IPS DF 6.9 (cell line): ENCODE measurements at places on chromosomes 6 and 20.

DNA sequence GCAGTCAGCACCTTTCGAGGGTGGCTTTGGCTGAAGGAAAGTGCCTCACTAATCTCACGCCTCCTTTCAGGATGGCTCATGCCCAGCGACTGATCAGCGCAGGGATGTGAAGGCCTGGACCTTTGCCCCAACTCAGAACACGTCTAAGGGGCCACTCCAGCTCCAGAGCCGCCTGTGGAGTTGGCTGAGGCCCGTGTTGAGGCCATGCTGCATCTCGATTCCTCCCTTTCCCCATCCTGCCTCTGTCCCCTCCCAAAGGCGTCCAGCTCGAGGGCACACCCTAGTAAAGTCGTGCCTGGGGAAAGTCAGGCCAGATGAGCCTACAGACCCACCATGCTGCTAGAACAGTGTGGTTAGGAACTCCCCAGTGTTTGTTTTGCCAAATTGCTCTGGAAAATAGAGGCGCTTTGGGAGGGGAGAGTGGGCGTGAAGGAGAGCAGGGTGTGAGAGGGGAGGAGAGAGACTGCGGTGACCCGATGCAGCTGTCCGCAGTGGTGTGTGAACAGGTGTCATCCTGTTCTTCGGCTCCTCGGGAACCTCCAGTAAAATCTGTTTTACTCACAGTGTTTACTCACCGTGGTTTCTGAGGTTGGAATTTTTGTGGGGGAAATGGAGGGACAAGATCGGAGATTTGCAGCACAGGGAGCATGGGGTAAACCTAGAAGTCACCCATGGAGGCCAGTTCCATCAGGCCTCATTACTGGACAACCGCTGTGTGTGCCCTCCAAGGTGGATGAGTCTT lies 85.0 kb upstream of the PMEPA1 start:
- DNase-seq: no peak
- H3K27ac ChIP-seq: no peak overlapping the region
- no peaks in the 10 kb centered on the region for H3K4me1 ChIP-seq
- no peaks in the 10 kb centered on the region for H3K36me3 ChIP-seq

DNA sequence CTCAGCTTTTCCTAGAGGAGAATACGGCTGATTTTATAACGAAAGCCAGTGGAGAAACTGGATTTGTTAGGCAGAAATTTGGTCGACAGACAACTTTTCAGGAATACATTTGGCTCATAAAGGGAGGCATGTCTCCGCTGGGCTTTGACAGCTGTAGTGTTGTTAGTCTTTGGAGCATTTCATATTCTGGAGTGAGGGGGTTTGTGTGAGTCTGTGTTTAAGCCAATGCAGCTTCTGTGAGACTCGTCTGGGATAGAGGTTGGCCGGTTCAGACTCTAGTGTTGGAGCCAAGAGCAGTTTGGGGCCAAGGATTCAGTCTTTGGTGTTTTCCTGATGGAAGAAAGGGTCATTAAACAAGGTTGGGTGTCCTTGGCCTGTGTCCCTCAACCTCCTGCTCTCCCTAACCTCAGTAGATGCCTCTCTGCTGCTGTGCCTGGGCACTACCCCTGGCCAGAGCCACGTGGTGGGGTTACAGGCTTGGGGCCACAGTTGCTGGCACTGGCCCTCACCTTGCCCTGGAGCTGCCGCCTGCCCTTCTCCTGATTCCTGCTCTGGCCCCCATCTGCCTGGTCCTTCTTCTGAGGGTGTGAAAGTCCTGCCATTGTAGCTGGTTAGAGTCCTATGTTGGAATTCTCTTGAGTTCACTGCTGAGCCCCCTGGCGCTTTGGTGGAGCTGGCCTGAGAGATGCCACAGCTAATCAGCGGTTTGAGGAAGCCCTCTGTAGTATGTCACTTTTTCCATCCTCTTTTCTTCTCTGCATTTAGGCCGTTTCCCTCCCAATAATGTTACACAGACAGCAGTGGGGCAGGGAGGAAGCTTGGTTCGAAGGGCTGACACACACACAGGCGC lies 6.9 kb downstream of the PTK7 start:
- no peak for DNase-seq
- H3K4me3 ChIP-seq: no peak overlapping the region
- no peak overlapping the region for H3K27ac ChIP-seq
- H3K27me3 ChIP-seq: no peaks in the 10 kb centered on the region
- peaks cover 1% of the 10 kb centered on the region; the same call in 1 of the 2 replicates for H3K4me1 ChIP-seq

- H3K4me3 ChIP-seq: no peak overlapping the region
- H3K27me3 ChIP-seq: no peaks in the 10 kb centered on the region
- H3K4me1 ChIP-seq: peaks cover 6% of the 10 kb centered on the region; the same call in 1 of the 2 replicates
- H3K36me3 ChIP-seq: no peaks in the 10 kb centered on the region
- DNase-seq: no peak
Measured at GRCh38 chr6:33868141-33868540, 64.3 kb upstream of the MLN start.

- DNase-seq: no peak
- no peak overlapping the region for H3K4me3 ChIP-seq
- peaks cover 2% of the 10 kb centered on the region; the same call in 1 of the 2 replicates for H3K4me1 ChIP-seq
- H3K27me3 ChIP-seq: no peaks in the 10 kb centered on the region
- H3K27ac ChIP-seq: no peak overlapping the region
Measured at GRCh38 chr20:46267108-46268105, 40.9 kb downstream of the CDH22 start.

DNA sequence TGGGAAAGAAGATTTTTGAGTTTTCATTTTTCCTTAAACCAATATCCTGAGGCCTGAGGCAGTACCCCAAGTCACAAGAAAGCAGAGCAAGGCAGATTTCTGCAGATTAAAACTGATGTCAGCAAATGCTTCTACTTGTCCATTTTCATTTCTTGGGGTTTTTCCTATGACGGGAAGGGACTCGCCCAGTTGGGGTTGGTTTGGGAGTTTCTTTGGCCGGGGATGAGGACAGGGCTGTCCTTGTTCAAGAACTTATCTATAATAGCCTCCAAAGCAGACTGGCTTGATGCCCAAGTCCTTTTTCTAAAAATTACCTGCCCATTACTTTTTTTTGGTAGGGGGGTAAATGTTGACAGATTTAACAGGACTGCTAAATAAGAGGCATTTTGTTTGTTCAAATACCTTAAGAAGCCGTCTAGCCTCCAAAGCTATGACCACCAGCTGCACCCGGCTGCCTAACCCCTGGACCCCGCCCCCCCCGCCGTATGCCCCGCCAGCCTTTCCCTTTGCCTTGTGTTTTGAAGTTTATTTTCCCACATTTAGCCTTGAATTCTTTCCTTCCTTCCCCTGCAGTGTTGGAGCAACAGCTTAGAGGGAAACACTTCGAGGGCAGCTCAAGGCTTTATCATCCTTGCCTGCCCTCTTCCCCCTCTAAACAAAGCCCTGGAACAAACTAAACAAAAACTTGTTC lies 2.5 kb downstream of the KCNK5 start:
- no peaks in the 10 kb centered on the region for H3K27me3 ChIP-seq
- H3K36me3 ChIP-seq: no peaks in the 10 kb centered on the region
- DNase-seq: no peak
- H3K4me3 ChIP-seq: no peak overlapping the region

- no peak for DNase-seq
- H3K27ac ChIP-seq: no peak overlapping the region
- H3K36me3 ChIP-seq: no peaks in the 10 kb centered on the region
- no peaks in the 10 kb centered on the region for H3K27me3 ChIP-seq
- H3K4me3 ChIP-seq: no peak overlapping the region
- no peaks in the 10 kb centered on the region for H3K4me1 ChIP-seq
Measured at GRCh38 chr20:53319716-53320115, 273.9 kb downstream of the ZNF217 start.

GRCh38 chr6:99185525-99185924 lies 163.9 kb downstream of the FAXC start:
- no peak overlapping the region for H3K4me3 ChIP-seq
- no peak for DNase-seq
- no peaks in the 10 kb centered on the region for H3K27me3 ChIP-seq
- H3K36me3 ChIP-seq: no peaks in the 10 kb centered on the region

DNA sequence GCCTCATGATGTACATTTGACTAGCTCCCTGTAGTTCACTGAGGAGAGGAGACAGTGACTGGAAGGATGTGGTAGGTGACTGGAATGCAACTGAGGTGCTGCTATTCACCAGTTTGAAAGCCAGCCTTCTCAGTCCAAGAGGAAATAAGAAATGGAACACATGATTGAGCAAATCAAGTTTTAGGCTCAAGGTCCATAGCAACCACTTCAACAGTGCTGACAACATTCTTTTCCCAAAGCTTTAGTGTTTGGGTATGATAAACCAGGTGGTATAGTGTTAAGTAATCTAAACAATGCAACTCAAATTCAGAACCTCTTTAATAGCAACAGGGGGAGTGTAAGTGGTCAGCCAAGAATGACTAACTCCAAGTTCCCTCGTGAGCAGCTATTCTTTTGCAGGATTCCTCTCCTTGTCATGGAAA lies 9.2 kb downstream of the ZHX3 start:
- H3K36me3 ChIP-seq: no peaks in the 10 kb centered on the region
- H3K4me1 ChIP-seq: peaks cover 1% of the 10 kb centered on the region; the same call in 1 of the 2 replicates
- H3K27ac ChIP-seq: no peak overlapping the region
- H3K27me3 ChIP-seq: no peaks in the 10 kb centered on the region; the same call in 1 of the 2 replicates
- DNase-seq: no peak

DNA sequence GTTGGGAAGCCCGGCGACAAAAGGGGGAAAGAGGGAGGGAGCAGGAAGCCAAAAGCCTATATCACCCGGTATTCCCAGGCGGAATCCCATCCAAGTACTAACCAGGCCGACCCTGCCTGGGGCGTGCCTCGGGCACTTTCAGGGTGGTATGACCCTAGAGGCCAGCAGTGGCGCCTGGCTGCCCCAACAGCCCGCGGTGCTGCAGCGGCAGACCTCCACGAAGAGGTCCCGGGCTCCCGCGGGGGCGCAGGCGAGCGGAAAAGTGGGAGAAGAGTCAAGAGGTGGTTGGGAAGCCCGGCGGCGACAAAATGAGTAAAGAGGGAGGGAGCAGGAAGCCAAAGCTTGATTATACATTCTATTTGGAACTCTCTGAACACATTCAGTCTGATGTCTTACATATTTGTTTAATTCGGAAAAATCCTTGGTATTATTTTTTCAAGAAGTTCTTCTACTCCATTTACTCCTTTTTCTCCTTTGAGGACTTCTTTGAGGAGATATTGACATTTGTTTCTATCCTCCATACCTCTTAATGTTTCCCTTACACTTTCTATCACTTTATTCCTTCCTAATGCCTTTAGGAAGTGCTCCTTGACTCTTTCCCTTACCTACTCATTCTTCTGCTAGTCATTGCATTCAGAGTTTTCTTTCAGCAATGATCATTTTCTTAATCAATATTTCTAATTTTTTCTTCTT lies 11.5 kb downstream of the TREML4 start:
- H3K4me1 ChIP-seq: no peaks in the 10 kb centered on the region; the same call in 1 of the 2 replicates
- no peaks in the 10 kb centered on the region for H3K36me3 ChIP-seq
- H3K27ac ChIP-seq: no peak overlapping the region
- DNase-seq: no peak

- no peak overlapping the region for H3K27ac ChIP-seq
- no peak overlapping the region for H3K4me3 ChIP-seq
Measured at GRCh38 chr6:169157197-169158148, 96.2 kb downstream of the THBS2 start.

DNA sequence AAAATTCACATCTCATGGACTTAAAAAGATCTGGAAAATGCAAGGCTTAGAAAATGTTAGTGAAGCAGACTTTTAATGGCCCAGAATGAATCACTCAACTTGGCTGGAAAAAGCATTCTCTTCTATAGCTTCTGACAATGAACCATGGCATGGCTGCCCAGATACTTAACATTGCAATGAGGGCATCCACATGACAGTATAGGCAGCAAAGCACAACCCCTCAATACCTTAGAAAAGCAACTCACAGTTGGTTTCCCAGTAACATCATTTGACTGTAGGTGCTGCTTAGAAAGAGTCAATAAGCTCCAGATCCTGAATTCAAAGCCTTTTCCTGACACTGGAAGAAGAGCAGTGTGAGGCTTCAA lies 155.8 kb downstream of the EYA4 start:
- H3K27me3 ChIP-seq: no peaks in the 10 kb centered on the region
- no peak overlapping the region for H3K27ac ChIP-seq
- no peaks in the 10 kb centered on the region for H3K4me1 ChIP-seq
- DNase-seq: no peak
- no peak overlapping the region for H3K4me3 ChIP-seq
- H3K36me3 ChIP-seq: no peaks in the 10 kb centered on the region

DNA sequence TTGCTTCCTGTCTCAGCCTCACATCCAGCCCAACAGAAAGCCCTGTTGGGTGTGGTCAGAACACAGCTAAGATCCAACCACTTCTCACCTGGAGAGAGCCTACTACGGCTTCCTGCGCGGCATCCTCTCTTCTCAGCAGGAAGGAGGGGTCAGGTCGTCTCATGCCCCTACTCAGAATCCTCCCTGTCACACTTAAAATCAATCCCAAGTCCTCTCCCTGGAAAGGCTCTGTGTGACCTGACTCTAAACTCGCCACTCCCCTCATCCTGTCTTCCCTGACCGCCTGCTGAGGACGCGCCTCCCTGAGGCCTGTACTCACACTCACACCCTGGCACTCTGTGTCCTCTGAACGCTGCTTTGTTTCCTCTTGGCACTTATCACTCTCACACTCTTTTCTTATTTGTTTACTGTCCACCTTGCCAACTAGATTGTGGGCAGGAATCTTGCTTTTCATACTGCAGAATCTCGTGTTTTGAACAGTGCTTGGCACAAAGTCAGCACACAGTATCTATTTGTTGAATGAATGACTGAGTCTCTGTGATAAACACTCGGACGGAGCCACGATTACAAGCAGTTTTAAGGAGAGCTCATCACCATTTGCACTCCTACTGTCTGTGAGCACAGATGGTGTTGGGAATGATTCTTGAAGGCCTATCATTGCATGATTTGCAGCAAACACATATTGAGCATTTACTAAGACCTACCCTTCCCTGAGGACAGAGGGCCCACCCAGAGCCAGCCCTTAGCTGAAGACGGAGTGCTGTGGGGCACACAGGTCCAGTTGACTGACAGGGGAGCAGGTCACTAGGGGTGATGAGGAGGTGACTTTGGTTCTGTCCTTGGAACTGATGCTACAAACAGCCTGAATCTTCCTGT lies 18.7 kb downstream of the RAB5IF start:
- H3K36me3 ChIP-seq: no peaks in the 10 kb centered on the region
- no peak overlapping the region for H3K4me3 ChIP-seq
- no peaks in the 10 kb centered on the region for H3K27me3 ChIP-seq
- H3K4me1 ChIP-seq: no peaks in the 10 kb centered on the region
- DNase-seq: no peak

DNA sequence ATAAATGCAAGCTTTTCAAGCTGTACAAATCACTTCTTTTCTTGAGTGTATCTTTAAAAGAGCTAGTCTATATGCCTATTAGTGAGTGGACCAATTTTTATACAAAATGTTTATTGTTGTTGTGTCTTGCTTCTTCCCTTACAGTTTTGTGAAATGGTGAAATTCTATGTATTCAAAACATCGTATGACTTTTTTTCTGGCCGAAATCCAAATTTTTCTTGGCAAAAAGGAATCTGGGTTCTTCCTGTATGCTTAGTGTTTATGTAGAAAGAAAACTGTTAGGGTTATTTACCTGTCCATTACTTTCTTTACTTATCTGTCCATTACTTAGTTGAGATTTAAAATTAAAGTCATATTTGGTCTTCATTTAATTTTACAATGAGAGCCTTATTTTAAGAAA lies 153.9 kb downstream of the MMS22L start:
- H3K4me1 ChIP-seq: no peaks in the 10 kb centered on the region
- no peak overlapping the region for H3K4me3 ChIP-seq
- H3K36me3 ChIP-seq: no peaks in the 10 kb centered on the region
- no peak for DNase-seq
- H3K27me3 ChIP-seq: no peaks in the 10 kb centered on the region

GRCh38 chr6:77450924-77451323 lies 12.4 kb downstream of the HTR1B start:
- H3K27ac ChIP-seq: no peak overlapping the region
- H3K4me3 ChIP-seq: no peak overlapping the region
- DNase-seq: no peak
- peaks cover 2% of the 10 kb centered on the region; the same call in 1 of the 2 replicates for H3K4me1 ChIP-seq
- H3K36me3 ChIP-seq: no peaks in the 10 kb centered on the region
- no peaks in the 10 kb centered on the region for H3K27me3 ChIP-seq
